ENCODE measurements at places on chromosomes 6 and 20. TPM values are rescaled to one million over a fixed set of nuclear protein-coding genes. Genes with fewer than 3 reads are reported as not detected.

The MUC21 gene
- not detected for total RNA-seq

The GABRR1 gene
- total RNA-seq = not detected

The OR2H2 gene
- not detected for total RNA-seq

The SNAP91 gene
- 106 TPM for total RNA-seq

The ULBP1 gene
- total RNA-seq = 3.9 TPM

The GSTA3 gene
- total RNA-seq = not detected

The DYNLT1 gene
- 75.6 TPM for total RNA-seq

The C20orf202 gene
- 0.16 TPM for total RNA-seq

The SEMG1 gene
- not detected for total RNA-seq

The GMPR gene
- 1.9 TPM for total RNA-seq

The THBS2 gene
- 15.8 TPM for total RNA-seq

The CLDN20 gene
- total RNA-seq = not detected

The PBOV1 gene
- not detected for total RNA-seq

The TMX4 gene
- 46.8 TPM for total RNA-seq

The CTCFL gene
- not detected for total RNA-seq

The PEX7 gene
- 8.3 TPM for total RNA-seq

The DCDC2 gene
- 2.0 TPM for total RNA-seq

The ALDH8A1 gene
- 1.4 TPM for total RNA-seq

The NKAIN2 gene
- 130 TPM for total RNA-seq

The COL10A1 gene
- not detected for total RNA-seq

The CAPN11 gene
- not detected for total RNA-seq

The C20orf173 gene
- not detected for total RNA-seq

The IPCEF1 gene
- total RNA-seq = 29.5 TPM

The MAK gene
- 0.16 TPM for total RNA-seq

The DNAH8 gene
- total RNA-seq = under 0.01 TPM

The OTOR gene
- 0.47 TPM for total RNA-seq

The PRL gene
- not detected for total RNA-seq

The DNPH1 gene
- 16.1 TPM for total RNA-seq

The TMEM244 gene
- total RNA-seq = 1.4 TPM

The FOXQ1 gene
- 1.1 TPM for total RNA-seq

The SAMD10 gene
- 6.4 TPM for total RNA-seq

The KIAA0408 gene
- total RNA-seq = 116 TPM

The ULBP2 gene
- 5.3 TPM for total RNA-seq

The SOBP gene
- total RNA-seq = 56.9 TPM

The ADGRF5 gene
- 8.0 TPM for total RNA-seq

The OXT gene
- total RNA-seq = not detected

The ULBP3 gene
- total RNA-seq = 6.2 TPM

The IMPG1 gene
- not detected for total RNA-seq

Data from occipital lobe (tissue), 3 donors.